ENCODE measurements at places on chromosomes 7 and 10. TPM values are rescaled to one million over a fixed set of nuclear protein-coding genes. Genes with fewer than 3 reads are reported as not detected.

GPR15LG gene
- not detected for total RNA-seq

CPN1 gene
- not detected for total RNA-seq

DKK1 gene
- 46.2 TPM for total RNA-seq

MOGAT3 gene
- total RNA-seq: not detected

CAMK1D gene
- total RNA-seq: 3.9 TPM

FLNC gene
- 56.8 TPM for total RNA-seq

PDE1C gene
- total RNA-seq: not detected

PDZD7 gene
- total RNA-seq: 0.50 TPM

SRRM3 gene
- 0.24 TPM for total RNA-seq

ZNF239 gene
- 1.7 TPM for total RNA-seq

GRCh38 chr7:139430443-139430842, 53.0 kb downstream of the KLRG2 start:
- DNase-seq: no peak

DNA sequence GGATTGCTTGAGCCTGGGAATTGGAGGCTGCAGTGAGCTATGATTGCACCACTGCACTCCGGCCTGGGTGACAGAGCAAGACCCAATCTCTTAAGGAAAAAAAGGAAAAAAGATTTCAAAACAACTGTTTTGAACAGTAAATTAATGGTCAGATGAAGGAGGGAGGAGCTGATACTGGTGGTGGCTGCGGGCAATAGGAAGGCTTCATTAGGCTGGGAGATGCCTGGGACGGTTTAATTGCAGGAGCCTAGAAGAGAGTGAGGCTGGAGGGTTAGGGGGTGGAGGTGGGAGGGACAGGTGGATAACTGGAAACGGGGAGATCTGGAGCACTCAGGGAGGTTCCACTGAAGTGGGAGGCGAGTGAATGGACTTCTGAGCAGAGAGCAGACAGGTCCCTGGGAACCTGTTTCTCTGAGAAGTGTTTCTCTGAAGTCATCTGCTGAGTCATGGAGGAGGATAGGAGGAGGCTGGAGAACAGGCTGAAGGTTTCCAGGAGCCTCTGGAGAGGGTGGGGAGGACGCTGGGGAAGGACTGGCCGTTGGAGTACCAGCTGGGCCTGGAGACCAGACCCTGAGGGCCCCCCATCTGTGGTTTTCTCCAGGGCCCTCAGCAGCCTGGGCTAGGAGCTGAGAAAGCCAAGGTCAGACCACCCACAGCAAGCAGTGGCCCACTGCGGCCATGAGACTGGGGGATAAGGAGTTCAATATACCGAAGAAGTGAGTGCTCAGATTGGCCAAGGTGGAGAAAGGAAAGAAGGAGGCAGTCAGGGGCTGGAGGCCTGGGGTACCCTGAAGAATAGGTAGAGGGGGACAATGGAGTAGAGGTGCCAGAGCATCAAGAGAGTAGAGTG, 14.4 kb upstream of the YWHAG start:
- no peak for DNase-seq

DNA sequence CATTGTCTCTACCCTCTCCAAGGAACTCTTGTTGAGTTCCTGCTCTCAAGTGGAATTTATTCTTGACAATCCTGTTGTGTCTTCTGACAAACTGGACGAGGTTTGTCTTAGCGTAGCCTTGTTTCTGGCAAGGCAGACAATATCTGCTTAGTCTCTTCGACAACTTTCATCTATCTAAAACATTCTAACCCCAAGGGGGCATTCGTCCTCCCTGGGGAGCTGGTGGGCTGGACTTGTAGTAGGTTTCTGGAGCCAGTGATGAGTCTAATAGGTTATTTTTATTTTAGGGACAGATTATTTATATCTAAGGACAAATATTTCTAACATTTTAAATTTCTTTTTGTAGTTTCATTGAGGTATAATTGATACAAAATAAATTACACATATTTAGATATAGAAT, 7.3 kb upstream of the C10orf120 start:
- DNase-seq: no peak

DNA sequence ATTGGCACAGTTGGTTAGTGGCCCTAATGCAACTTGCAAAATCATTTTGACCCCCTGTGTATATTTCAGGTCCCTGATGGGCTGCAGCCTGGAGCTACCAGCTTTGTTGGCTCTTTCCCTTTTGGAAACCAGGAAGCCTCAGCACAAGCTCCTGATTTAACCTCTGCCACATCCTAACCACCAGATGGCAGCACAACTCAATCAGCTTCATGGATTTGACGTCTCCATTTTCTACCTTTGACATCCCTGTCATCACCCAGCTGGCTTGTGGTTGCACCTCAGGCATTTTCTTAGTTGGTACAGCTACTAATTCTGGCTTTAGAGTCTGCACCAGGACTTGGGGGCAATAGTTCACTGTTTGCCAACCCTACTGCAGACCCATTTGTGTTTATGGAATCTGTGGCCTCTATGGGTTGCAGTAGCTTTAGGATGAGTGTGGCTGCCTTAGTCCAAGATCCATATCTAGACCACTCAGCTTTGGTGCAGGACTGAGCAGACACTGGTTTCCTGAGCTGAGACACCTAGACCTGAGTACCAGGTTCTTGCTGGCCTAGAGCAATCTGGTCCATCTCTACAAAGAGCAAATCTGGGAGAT, 456.2 kb downstream of the REEP3 start:
- DNase-seq: no peak

- no peak for DNase-seq
These were observed 570 bp downstream of the TBC1D12 start for GRCh38 chr10:94402843-94403379.

DNA sequence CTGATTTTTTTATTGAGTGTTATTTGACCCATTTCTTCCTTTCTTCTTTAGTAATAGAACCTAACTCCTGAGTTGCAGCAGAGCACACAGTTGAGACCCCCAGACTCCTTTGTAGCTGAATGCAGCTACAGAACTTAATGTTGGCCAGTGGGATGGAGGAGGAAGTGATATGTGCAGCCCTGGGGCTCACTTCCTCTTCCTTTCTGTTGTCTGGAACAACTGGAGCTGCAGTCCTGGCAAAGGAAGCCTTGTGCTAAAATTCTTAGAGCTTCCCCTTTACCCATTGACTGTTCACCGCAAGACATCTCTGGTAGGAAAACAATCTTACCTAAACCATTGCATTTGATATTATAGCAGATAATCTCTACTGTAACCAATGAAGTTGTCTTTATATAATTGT, 86.6 kb downstream of the ITGB8 start:
- no peak for DNase-seq

GRCh38 chr10:61754587-61755550, 92.1 kb downstream of the CABCOCO1 start:
- DNase-seq: no peak

GRCh38 chr7:13024121-13024674, 336.8 kb downstream of the ARL4A start:
- DNase-seq: no peak

GRCh38 chr7:155992538-155992937, 180.3 kb upstream of the SHH start:
- peak; percentile 31 for DNase-seq

GRCh38 chr10:34454590-34455261, 360.4 kb downstream of the PARD3 start:
- DNase-seq: no peak

- no peak for DNase-seq
These were observed 11.8 kb downstream of the RASGEF1A start for GRCh38 chr10:43254881-43255633.

DNA sequence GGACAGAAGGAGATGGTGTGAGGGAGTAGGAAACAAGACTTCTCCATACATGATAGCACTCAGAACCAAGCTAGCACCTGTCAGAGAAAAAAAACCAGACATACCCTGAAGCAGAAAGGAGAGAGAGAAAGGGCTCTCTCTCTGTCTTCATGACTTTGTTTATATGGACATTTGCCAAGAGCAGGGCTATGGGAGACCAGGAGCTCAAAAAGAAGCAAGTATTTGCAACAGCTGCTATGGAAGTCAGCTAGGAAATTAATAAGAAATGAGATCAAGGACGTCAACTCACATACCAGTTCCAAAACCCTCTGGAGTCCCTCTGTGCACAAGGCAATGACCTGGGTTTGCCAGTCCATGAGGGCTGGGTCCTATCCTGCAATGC, 111.6 kb downstream of the SGMS1 start:
- no peak for DNase-seq

GRCh38 chr10:69838853-69839252, 37.1 kb downstream of the COL13A1 start:
- peak; percentile 81 for DNase-seq

- no peak for DNase-seq
These were observed 26.1 kb downstream of the ANXA8 start for GRCh38 chr10:47457826-47458225.

DNA sequence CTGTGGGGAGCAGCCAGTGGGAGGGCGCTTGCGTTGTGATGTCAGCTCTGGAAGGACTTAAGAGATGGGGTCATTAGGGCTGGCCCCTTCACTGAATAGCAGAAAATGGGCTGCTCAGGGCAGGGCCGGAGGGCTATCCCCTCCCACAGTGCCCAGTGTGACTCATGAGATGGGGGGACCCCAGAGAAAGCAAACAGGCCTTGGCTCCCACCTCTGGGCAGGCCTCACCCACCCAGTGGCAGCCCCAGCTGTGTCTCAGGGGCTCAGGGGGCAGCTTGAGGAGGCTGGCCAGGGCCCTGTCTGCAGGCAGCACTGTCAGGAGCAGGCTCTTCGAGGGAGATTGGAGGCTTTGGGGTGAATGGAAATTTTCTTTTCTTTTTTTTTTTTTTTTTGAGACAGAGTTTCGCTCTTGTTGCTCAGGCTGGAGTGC, 168.3 kb downstream of the SLIT1 start:
- no peak for DNase-seq

DNA sequence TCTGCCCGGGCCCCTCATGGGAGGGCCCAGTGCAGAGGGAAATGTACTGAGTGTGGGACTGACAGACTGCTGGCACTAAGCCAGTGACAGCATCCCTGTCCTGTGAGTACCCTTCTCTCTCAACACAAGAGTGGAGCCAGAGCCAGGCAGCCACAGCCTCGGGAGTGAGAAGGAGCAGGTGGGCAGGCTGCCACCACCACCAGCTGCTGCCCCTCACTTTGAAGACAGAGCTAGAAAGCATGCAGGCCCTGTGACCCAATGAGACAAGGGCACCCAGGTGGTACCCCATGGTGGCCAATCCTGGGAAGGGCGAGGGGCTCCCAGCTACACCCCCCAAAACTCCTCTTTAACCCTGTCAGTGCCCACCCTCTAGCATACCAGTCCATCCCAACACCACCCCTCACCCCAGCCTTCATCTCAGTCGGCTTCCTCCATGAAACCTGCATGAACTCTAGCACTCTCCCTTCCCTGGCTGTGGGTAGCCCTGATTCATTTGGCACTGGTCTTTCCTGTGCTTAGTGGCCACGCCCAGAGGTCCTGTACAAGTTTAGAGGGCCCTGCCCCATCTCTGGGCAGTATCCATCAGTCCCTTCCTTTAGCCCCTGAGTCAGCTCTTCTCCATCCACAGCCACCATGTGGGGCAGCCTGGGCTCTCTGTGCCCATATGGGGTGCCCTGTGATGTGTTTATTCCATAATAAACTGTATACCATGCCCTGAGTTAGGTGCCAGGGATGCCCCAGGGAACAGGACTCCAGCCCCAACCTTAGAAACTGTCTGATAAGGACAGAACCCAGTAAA, 207.0 kb upstream of the ZMIZ1 start:
- no peak for DNase-seq

DNA sequence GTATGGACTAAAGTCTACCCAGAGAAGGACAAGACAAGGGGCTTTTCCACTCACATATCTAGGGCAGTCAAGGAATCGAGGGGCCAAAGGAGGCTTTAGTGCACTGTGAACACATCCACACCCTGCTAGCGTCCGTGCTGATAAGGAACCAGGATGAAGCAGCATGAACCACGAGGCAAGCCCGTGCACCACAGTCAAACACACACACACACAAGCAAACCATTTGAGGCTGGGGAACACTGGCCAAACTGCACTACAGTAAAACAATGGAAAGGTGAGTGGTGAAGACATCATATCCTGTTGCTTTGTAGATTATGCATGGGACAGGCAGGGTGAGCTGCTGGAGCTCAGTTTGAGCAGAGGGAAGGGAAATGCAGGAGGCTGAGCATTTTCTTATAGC, 177.4 kb upstream of the CDCA7L start:
- DNase-seq: no peak

- DNase-seq: no peak
These were observed 30.0 kb upstream of the SAMD9L start for GRCh38 chr7:93178213-93178612.

- no peak for DNase-seq
These were observed 68.7 kb downstream of the GNA12 start for GRCh38 chr7:2775376-2775775.

DNA sequence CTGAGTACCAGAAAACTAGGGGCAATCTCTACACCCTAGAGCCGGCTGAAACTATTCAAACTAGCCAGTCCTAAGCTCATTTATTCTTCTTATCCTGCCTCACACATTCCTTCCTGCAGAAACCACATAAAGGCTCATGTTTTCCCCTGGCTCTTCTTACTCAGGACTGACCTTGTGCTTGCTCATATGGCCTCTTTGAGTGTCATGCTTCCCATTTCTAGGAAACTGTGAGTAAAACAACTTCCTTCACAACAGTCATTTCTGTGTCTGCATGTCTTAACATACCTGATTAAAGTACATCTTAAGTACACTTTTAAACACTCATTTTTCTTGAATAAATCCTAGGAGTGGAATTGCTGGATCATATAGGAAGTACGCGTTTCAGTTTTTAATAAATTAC, 52.3 kb upstream of the KIAA1217 start:
- DNase-seq: no peak

DNA sequence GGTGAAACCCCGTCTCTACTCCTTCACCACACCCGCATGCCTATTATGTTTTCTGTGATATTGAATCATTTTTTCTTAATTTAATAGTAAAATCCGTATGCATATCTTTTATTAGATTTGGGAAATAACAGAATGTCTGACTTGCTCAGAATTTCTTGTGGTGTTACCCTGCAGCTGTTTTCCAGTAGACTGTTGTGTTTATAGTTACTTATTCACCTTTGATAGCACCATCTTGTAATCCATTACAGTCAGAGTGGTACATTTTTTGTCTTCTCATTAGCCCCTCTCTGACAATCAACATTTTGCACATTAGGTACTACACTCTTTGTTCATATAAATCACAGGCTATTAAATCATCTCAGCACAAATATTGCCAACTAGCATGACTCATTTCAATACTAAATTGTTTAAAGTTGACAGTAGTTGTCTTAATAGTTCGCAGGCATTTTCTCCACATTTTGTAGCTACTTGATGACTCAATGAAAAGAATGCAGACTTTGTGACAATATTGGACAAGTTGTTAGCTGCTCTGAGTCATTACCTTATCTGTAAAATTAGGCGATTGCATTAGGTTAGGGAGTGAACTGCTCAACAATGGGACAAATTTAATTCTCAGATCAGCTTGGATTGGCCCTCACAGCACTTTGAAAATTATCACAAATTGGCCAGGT, 17.8 kb upstream of the SLC16A12 start:
- DNase-seq: no peak

DNA sequence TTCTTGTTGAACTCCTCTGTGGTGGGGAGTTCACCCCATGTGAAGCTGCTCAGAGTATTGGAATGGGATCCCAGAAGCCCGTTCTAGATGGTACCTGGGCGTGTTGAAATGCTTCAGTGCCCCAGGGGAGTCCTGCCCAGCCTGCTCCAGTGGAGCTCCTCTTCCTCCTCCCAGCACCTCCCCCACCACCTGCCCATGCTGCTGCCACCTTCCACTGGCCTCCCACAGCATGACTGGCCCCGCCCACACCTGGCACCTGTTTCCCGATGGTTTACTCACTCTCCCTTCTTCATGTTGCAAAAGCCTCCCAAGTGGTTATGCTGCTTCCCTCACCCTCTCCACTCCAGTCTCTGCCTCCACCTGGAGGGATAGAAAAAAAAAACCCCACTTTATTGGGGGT, 32.2 kb upstream of the PCBD1 start:
- no peak for DNase-seq
